Germinal center (tissue), 1 donor: ENCODE measurements at places on chromosomes 1 and 21.

- DNase-seq, result no peak
Measured at GRCh38 chr1:162023181-162023546, 505 bp downstream of the OLFML2B start.

- no peak for DNase-seq
Measured at GRCh38 chr21:36917471-36918158, 48.9 kb downstream of the HLCS start.

GRCh38 chr1:77316966-77317365, 35.1 kb downstream of the AK5 start:
- no peak for DNase-seq

DNA sequence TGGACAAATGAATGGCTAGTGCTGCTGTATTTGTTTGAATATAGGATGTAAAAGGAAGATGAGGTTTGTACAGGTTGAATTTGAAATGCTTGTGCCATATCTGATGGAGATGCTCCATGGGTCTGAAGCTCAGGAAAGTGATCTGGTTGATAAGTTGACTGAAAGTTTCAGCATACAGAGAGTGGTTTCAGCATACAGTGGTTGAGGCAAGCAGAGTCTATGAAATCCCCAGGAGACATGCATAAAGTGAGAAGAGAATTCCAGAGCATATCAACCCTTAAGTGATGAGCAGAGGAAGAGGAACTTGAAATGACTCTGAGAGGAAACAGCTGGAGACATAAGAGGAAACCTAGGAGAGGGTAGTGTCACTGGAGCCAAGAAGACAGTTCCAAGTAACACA, 21.7 kb downstream of the TCHHL1 start:
- DNase-seq, result no peak

GRCh38 chr1:63983391-63984256, 209.8 kb downstream of the ROR1 start:
- no peak for DNase-seq
